ENCODE measurements at places on chromosomes 4 and X.

- DNase-seq, result no peak
Measured at GRCh38 chr4:24809376-24809775, 14.0 kb downstream of the SOD3 start.

DNA sequence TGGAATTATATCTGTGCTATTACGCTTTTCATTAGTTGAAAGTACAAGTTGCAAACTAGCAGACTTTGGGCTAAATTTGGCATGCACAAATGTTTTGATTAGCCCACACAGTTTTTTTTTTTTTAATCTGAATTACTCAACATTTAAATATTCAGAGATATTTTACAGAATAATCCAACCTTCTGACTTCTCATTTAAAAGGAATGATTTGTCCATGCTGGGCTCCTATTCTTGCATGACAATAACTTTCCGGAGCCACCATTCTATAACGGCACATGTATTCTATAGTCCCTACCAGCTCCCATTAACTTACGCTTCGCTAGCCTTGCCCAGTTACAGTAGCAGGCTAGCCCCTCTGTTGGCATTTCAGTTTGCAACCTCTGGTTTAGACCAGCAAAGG is 219.3 kb upstream of the FTHL17 start:
- no peak for DNase-seq

- DNase-seq, result no peak
Measured at GRCh38 chr4:5142726-5143125, 91.4 kb downstream of the STK32B start.

GRCh38 chr4:113560579-113560978 is 201.0 kb downstream of the CAMK2D start:
- DNase-seq, result no peak

DNA sequence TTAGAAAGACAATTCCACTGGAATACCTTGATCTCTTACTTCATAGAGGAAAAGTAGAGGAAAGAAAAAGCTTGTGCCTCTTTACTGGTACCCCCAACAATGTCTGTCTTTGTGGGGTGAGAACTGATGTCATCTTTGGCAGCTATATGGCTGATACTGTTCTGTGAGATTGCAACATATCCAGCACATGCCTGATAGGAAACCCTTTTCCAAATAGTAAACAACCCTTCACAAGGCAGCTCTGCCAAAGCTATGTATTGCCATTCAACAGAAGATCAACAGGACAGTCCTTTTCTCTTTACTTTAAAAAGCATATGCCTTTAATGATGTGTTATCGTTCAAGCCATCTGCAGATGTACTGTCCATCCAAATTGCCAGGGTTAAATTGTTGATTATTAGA is 105.9 kb downstream of the IL1RAPL1 start:
- no peak for DNase-seq

DNA sequence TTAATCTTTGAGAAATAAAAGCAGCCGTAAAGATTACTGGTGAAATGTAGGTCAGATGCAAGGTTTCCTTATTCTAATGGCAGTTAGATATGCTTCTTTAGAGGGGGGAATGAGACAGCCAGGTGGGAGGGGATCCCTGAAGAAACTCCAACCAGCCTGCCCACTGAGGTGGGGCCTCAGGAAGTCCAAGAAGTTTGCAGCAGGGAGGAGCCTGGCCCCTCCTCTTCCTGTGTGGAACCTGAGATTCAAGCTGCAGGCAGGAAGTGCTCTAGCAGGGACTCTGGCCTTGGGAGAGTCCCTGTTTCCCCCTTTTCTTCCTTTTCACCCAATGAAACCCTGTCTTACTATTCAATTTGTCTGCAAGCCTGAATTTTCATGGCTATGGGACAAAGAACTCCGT is 101.4 kb upstream of the SLITRK2 start:
- no peak for DNase-seq

DNA sequence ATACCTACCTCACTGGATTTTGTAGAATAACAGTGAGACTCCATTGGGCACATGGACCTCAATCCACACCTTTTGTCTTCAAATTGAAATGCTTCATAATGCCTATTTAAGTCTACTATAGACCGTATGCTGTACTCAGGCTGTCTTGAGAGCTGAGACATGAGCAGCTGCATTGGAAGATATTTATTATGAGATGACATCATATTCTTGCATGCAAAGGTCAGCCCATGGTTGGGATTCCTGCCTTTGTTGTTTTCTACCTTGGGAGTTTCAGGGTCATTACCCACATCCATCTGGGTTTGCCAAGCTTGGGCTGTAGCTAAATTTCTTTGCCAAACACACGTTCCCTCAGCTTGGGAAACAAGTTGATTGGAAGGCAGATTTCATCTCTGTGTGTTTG is 33.2 kb upstream of the MAMLD1 start:
- no peak for DNase-seq

GRCh38 chr4:37896206-37896860 is 5.4 kb downstream of the TBC1D1 start:
- no peak for DNase-seq

DNA sequence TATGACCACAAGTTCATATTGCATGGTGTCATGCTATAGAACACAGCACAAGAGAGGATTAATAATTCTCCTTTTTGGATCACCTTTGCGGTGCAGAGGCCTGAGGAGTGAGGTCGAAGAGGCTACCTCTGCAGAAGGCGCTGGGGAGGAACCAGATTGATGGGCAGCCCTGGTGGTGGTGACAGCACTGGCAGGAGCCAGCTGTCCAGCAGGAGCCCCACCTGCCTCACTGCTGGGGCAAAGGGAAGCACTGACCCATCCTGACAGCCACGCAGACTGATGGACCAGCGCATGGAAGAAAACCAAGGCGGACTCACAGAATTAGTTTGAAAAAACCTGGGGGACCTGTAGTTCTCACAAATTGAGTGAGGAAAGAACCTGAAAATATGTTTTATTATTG is 50.9 kb downstream of the COX18 start:
- no peak for DNase-seq

GRCh38 chrX:95145848-95146490 is 1472.0 kb downstream of the FAM133A start:
- no peak for DNase-seq

DNA sequence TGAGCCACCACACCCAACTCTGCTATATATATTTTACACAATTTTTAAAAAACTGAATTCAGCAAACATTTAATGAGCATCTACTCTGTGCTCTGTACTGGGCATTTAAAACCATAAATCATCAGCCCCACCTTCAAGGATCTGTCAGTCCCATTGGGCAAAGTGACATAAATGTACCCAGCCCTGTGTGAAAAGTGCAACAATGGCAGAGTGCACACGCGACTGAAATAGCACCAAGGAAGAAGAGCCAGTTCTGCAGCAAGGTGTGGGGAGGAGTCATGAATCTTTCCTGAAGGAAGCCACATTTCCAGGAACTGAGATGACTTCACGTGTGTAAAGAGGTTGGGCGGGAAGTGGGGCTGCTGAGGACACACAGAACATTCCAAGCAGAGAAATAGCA is 111.5 kb upstream of the ATP6AP2 start:
- DNase-seq, result no peak

DNA sequence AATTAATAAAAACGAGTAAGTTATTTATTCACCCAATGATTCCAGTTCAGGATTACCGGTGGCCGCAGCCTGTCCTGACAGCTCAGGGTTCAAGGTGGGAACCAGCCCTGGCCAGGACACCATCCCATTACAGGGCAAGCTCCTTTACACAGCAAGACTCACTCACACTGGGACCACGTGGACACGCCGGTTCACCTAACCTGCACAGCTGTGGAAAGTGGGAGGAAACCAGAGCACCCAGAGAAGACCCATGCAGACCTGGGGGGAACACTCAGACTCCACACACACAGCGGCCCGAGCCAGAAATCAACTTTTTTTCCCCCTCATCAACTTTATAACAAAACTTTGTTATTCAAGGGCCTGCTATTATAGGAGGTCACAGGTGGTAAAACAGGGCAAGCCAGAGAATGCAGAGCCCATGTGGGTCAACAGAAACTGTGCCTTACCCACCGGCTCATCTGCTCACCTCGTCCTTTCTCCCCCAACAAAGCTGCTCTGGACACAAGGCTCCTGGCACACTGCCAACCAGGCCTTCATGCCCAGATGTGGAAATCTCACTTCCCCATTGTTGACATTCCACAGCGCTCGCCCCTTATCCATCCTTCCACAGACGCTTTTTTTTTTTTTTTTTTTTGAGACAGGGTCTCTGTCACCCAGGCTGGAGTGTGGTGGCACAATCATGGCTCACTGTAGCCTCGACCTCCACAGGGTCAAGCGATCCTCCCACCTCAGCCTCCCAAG is 8.0 kb upstream of the ODAPH start:
- no peak for DNase-seq

- no peak for DNase-seq
Measured at GRCh38 chrX:96684339-96685209, at the start of gene DIAPH2. TSS of gene DIAPH2 (plus strand) at chrX:96684842.

- no peak for DNase-seq
Measured at GRCh38 chr4:158038718-158039117, 134.1 kb downstream of the GASK1B start.

DNA sequence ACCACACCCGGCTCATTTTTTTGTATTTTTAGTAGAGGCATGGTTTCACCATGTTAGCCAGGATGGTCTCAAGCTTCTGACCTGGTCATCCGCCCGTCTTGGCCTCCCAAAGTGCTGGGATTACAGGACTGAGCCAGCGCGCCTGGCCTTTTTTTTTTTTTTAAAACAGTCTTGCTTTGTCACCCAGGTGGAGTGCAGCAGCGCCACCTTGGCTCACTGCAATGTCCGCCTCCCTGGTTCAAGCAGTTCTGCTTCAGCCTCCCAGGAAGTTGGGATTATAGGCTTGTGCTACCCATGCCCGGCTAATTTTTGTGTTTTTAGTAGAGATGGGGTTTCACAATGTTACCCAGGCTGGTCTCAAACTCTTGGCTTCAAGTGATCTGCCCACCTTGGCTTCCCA is 28.9 kb downstream of the ZFX start:
- no peak for DNase-seq

GRCh38 chr4:177194906-177195305 is 114.8 kb upstream of the NEIL3 start:
- no peak for DNase-seq

- no peak for DNase-seq
Measured at GRCh38 chrX:138917781-138918180, 206.3 kb upstream of the FGF13 start.

- DNase-seq, result no peak
Measured at GRCh38 chr4:141971869-141972268, 335.5 kb downstream of the IL15 start.

- no peak for DNase-seq
Measured at GRCh38 chr4:7501873-7502272, 67.1 kb upstream of the PSAPL1 start.

- no peak for DNase-seq
Measured at GRCh38 chrX:74179071-74179470, 124.9 kb upstream of the ZCCHC13 start.

- no peak for DNase-seq
Measured at GRCh38 chrX:150486011-150486410, 82.4 kb upstream of the MTM1 start.

DNA sequence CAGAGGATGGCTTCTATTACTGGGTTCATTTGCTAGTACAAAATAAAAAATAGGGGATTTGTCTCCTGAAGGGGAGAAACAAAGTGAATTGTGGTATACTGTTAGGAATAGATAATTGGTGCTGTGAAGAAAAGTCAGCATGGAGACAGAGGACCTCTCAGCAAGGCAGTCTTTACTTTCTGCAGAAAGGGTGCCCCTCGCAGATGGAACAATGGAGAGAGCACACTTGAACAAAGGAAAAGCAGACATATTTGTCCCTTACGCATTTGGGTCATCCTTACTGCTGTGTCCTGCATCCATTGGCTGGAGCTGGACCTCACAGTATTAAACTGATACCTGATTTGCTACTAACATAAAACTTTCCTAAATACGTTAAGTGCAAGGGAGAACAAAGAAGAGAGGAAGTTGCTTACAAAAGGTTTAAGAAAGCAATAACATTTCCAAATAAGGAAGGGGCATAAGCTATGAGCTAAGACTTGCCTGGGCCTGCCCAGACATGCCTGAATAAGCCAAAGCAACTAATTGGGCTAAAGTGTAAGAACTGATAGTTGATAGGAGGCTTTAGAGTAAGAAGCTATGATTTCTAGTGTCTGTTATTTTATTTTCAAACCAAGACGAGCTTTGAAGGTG is 83.8 kb downstream of the CCKAR start:
- no peak for DNase-seq

DNA sequence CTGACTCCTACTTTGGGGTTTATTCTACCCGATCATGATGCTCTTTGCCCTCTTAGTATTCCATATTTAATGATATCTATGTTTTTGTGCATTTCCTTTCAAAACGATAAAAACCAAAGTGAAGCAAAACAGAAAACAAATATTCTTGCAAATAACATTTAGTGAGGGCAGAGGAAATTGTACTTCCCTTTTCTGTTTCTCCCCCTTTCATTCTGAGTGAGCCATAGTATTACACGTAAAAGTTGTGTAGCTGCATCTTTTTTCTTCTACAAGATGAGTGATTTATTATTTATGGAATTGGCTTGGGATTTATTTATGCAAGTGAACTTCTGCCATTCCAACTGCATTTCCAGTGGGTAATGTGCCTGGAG is 109.9 kb downstream of the AFF2 start:
- no peak for DNase-seq

GRCh38 chrX:131058136-131058868 is at the start of gene ARHGAP36:
TSS of gene ARHGAP36 (plus strand) at chrX:131058346. CDS start at chrX:131081666, 23,320 bp downstream.
- DNase-seq, result no peak

DNA sequence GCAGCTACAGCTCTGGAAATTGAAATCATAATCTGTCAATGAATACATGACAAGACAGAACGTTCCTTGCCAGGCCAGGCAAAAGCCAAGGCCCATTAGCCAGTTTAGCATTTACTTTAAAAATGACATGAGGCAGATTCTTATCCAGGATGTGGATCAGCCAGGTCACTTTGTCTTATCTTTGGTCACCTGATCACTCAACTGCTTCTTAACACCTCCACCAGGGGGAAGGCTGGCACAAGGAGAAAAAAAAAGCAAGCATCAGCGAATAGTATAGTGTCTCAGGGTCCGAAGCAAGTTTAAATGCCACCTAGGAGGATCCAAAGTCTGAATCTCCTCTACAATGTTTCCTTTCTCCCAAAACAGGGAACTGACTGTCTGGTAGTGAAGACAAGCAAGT is 18.8 kb downstream of the ATP1B4 start:
- no peak for DNase-seq

GRCh38 chr4:8651661-8652180 is 59.2 kb downstream of the CPZ start:
- no peak for DNase-seq

DNA sequence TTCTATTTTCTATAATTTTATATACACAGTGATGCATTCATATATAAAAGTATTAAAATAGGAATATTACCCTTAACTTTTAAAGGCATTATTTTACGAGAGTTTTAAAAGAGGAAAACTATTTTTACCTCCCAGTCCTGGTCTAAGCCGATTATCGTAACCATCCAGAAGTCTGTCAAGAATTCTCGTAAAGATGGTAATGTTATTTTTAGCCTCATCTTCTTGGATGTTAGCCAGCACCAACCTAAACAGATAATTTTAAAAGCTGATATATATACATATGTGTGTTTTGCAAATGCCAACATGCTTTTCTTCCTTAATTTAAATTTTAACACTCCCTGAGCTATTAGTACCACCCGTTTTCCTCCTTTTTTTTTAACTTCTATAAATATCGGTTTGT is 4.0 kb downstream of the GABRA2 start:
- DNase-seq, result no peak
